ENCODE measurements at places on chromosomes 6 and 20.
A peak's percentile ranks its signal among the peaks of the same experiment; 100 is the strongest.

DNA sequence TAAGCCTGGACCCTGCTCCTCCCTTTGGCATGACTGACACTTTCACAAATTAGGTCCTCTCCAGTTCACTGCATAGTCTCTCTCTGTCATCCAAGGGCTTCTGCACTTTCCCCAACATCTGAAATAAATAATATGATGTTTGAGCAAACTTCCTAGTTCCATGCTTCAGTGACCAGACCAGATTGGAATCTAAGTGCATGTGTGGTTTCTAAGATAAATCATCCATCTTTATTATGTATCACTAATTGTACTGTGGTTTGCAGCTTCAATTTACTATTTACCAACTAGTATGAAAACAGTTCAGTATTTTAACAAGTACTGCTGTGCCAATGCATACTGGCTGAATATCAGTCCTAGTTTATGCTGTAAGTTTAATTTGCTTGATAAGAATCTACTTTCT, 18.7 kb downstream of the SESN1 start:
- no peak for DNase-seq

DNA sequence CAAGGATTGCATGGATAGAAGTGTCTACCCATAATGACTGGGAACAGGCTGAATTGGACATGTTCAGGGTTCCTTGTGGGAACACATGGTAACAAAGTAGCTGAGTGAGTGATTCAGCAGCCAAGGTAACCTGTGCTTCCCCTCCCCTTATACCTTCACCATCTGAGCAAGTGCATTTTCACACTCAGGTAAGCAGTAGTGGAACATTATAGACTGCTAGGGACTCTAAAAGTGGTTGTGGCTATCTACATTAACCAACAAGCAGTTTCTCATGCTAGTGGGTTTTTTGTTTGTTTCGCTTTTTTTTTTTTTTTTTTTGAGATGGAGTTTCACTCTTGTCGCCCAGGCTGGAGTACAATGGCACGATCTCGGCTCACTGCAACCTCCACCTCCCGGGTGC, 41.4 kb downstream of the KIZ start:
- DNase-seq, result no peak

GRCh38 chr6:41942067-41942851, 651 bp upstream of the CCND3 start:
- no peak for DNase-seq

- DNase-seq, result peak; percentile 33
Observed at GRCh38 chr20:24100370-24101011, 111.9 kb upstream of the GGTLC1 start.

DNA sequence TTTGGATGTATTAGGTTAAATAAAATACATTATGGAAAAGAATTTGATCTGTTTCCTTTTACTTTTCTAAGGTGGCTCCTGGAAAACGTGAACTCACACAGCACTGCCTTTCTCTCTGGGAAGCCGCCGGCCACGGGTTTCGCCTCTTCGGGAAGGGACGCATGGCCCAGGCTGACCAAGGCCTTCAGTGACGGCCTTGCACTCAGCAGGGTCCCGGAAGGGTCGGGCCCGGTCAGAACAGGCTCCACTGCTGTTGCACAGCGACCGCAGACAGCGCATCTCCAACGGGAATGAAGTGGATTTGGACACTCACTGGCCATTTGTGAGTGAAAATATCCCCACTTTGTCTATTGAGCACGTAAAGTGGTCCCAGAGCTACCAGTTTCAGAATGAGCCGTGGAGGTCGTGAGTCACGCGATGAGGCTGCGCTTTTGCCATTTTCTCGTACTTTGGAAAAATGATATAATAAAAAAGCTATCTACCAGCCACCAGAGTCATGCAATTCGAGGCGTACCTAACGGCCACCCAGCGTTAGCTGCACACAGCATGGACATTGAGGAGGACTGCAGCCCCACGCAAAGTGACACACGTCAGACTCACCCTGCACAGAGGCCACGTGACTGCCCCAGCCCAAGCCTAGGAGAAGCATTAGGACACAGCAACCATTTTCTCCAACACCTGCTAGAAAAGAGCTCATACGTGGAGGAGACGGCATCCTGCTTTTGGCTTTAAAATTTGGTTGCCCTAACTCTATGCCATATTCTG, 244.3 kb downstream of the TTLL2 start:
- DNase-seq, result no peak

DNA sequence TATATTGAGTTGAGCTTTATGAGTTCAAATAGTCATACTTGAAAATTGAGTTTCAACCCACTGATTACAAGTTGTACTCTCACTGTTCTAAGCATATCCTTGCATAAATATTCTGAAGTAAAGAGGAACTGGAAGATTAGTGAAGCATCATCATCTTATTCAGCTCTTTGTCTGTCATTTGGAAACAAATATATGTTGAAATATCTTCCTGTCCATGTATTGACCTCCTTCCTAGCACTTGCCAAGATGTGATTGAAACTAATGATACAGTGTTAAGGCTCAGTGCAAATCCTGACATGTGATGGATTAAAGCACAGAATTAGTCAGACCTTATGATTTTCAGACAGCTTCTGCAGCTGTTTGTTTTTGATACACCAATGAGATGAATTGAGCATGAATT, 434.3 kb downstream of the TBC1D32 start:
- DNase-seq, result no peak

DNA sequence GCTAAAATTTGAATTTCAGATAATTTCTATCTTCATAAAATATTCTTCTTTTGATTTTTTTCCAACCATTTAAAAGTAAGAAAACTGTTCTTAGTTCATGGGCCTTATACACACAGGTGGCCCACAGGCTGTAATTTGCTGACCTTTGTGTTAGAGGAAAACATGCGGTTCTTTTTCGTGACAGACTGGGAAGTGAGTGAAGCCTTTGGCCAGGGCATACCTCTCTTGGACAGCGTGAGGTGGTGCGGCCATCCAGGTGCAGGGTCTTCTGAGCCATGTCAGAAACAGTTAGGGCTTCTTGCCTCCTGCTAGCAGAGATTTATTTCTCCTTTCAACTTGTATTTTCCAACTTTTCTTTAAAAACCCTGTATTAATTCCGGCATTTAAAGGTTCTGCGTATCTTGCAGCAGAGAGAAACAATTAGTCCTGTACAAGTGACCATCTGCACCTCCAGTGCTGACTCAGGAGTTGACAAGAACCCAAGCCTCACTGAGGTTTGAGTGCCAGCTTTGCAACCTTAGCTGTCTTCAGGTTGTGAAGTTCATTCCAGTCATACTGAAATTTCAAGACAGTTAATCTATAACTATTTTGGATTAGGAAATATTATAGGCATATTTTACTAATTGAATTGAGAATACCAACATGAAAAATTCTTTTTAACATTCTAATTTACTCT, 177.8 kb downstream of the LY86 start:
- DNase-seq, result no peak

GRCh38 chr20:18754030-18754652, 59.4 kb upstream of the SCP2D1 start:
- no peak for DNase-seq

GRCh38 chr6:51398064-51398705, 579.5 kb downstream of the TFAP2B start:
- no peak for DNase-seq

- no peak for DNase-seq
Observed at GRCh38 chr6:149464411-149464810, 20.4 kb downstream of the ZC3H12D start.

- DNase-seq, result no peak
Observed at GRCh38 chr6:116034327-116034726, 26.4 kb downstream of the FRK start.

DNA sequence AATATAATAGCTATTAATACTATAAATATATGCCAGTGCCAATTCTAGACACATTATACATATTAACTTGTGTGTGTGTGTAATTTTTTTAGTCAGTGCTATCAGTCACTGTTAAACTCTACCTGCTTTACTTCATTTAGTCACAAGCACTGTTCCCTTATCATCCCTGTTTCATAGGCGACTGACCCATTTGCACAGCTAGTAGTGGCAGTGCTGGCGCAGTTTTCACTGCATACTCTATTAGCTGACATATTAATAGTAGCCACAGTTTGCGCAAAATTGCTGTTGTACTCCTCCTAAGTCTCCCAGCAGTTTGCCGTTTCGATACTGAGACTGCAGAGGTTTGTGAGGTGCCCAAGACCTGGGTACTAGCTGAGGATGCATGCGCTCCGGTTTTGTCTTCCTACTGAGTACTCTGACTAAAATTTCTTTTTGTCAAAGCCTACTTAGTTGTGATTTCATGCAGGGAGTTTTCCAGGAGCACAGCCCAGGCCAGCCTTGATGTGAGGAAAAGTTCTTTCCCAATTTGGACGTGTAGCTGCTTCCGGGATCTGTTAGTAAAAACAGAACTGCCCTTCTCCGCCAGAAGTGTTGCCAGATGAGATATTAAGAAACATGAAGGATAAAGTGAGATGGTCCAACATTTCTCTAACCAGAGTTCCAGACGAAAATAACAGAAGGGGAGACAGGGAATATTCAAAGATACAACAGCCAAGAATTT, 5.6 kb downstream of the BAG2 start:
- no peak for DNase-seq

DNA sequence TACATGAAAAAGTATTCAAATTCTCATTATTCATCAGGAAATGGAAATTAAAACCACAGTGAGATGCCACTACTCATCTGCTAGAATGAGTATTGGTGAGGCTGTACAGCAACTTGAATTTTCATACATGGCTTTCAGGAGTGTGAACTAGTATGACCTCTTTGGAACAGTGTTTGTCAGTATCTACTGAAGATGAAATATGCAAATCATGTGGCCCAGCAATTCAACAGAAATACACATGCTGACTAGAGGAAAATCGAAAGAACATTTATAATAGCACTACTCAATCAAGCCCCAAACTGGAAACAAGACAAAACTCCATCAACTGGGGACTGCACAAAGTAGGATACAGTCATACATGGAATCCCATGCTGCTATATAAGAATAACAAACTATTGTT, 102.2 kb downstream of the DCDC2 start:
- no peak for DNase-seq

DNA sequence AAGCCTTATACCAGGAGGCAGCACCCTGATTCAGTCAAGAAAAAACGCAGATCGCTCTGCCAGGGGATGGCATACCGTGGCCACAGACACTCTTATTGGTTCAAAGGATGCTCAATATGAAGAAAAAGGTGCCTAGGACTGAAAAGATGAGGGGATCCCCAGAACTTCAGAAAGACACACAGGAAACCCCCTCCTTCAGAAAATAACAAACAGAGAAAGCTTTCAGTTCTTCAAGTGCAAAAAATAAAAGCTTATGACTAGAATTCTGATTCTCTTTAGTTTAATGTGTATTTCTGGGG, 17.7 kb upstream of the MYB start:
- peak; percentile 32 for DNase-seq

DNA sequence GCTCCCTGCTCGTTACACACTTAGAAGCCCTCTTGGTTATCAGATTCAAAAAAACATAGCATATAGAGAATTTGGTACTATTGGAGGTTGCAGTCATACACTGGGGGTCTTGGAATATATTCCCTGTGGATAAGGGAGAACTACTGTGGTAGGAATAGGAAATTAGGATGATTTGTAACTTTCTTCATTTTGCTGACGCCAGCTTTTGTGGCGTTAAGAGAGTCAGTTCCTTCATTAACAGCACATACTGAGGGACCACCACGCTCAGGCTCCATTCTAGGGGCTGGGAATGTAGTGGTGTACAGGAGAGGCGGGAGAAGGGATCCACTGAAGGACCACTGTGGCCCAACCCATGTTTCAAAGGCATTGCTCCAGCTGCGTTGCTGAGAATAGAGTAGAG, 140.3 kb downstream of the MBOAT1 start:
- no peak for DNase-seq

DNA sequence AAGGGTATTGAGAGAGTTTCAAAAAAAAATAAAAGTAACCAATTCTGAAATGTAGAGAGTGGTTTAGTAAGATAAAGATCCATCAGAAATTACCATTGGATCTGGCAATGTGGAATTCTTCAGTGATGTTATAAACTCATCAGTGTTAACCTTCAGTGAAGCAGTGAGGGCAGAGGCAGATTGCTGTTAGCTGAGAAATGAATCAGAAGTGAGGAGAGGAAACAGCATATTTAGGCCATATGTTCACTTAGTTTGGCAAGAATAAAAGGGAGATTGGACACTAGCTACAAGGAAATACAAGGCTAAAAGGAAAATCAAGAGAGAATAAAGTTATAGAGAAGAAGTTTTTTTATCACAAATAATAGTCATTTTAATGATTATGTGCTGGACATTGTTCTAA, 9.6 kb downstream of the KCNQ5 start:
- DNase-seq, result no peak
